NCI-H1436 treated with DMSO at 0.1 percent for 48 hours (cell line): ENCODE measurements at places on chromosomes 7 and 10.
A peak's percentile ranks its signal among the peaks of the same experiment; 100 is the strongest.

- DNase-seq, result no peak
Observed at GRCh38 chr10:71715860-71716259, 3.7 kb downstream of the C10orf105 start.

- no peak for DNase-seq
Observed at GRCh38 chr7:47456210-47456955, 125.5 kb downstream of the TNS3 start.

DNA sequence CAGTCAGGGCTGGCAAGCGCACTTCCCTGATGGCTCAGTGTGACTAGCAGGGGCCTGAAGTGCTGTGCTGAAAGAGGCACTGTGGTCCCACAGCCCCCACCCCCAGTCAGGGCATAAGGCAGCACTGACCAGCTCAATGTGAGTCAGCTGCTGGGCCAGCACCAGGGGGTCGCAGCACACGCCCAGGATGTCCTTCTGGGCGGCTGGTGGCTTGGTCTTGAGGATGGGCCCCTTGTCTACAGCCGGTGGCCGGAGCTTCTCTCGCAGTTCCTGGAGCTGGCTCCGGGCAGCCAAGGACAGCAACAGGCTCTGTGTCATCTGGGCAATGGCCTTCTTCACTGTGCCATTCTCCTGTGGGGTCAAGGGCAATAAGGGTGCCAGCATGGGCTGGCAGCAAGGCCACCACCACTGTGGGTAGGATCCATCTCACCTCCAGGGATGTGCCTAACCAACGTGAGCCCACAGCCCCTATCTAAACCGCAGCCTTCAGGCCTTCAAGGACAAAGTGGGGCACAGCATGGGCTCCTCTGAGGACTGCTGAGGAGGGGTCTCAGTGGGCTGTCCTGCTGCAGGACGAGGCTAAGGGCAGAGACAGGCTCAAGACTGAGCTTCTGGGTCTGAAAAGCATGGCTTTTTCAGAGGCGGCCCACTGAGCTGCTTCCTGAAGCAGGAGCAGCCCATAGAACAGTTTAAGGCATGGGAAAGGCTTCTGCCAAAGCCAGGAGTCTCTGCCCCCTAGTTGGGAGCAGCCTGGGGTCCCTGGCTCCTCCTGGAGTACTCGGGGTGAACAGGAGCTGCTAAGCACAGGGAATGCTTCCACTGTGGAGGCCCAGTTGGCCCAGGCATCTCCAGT, 62.5 kb downstream of the CSGALNACT2 start:
- DNase-seq, result no peak

DNA sequence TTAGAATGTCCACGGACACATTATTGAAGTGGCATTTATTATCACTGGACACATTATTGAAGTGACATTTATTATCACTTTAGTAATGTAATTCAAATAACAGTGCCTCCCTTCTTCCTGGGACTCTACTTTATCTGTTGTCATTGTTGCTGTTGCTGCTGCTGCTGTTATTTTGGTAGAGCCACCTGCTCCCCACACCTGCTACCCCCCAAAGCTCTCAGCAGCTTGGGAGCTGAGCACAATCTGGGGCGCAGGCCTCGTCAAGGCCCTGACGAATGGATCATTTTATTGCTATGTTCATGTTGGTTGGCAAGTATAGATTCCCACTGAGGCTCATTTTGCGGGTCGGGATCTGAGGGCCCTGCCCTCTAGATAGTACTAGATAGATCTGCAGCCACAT, 24.8 kb downstream of the FIGNL1 start:
- DNase-seq, result no peak

DNA sequence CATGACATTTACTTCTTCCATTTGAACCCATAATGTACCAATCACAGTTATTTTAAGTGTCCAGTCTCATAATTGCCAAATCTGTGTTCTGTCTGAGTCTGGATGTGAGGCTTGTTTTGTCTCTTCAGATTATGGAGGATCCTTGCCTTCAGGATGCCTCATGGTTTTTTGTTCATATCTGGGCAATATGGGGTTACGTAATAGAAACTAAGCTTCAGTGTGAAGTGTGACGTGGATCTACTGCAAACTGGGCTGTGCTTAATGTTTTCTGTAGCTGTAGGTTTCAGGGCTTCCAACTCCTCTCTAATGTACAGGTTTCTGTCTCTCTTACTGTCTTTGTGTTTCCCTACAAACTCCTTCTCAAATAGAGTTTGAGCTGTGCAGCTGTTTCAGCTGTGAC, 223.7 kb upstream of the ADARB2 start:
- no peak for DNase-seq

GRCh38 chr7:129017264-129017663, 37.6 kb downstream of the TNPO3 start:
- no peak for DNase-seq

DNA sequence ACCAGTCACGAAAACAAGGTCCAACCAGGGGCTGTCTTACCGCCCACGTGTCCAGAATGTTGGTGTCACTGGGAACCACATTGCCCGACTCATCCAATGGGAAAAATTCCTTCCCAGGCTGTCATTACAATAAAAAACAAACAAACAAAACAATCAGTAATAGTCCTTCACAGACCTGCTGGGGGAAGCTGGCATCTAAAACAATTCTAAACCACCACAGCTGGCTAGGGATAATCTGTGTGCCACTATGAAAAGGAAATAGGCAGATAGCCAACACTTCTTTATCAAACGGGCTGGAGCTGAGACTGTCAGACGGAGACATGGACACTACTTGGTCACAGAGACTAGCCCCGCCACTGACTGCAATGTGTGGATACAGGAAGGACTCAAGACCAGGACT, 9.2 kb downstream of the AKR1B1 start:
- no peak for DNase-seq

GRCh38 chr7:77444123-77444522, 28.0 kb upstream of the GSAP start:
- no peak for DNase-seq

DNA sequence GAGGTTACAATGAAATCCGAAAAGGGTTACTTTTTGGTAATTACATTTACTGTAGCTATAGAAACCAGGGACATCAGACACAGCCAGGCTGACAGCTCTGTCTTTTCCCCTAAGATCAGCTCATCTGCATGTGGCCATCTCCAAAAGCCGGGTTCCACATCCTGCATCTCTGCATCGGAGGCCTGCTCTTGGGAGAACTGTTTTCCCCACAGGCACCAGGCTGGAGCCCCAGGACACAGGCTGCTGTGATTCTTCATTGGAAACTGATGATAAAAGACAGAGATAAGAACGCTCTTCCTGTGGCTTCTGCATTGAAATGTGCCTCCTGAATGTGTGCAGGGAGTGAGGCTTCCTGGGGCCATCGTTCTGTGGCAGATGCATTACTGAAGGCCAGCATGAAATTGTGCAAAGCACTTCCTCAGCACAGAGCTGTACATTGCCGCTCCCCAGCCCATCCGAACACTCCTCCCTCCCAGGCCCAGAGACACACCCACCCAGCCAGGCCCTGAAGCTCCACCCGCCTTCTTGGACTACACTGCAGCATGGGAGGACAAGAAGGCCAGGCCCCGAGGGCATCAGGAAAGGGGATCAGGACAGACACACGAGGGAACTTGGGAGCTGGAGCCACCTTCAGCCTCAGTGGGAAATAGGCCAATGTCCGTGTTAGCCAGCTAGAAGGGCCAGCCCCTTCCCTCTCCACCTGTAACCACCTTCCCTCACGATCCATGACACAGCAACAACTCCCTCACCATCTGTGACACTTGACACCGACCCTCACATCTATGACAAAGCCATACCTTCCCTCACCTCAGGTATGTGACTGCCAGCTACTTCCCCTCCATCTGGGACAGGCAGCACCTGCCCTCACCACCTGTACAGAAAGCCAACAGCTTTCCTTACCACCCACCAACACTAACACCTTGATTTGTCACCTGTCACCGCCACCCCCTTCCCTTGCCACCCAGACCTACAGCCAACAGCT, 113.2 kb downstream of the GRID1 start:
- DNase-seq, result no peak

- DNase-seq, result no peak
Observed at GRCh38 chr7:123867225-123867624, 22.3 kb downstream of the HYAL4 start.

DNA sequence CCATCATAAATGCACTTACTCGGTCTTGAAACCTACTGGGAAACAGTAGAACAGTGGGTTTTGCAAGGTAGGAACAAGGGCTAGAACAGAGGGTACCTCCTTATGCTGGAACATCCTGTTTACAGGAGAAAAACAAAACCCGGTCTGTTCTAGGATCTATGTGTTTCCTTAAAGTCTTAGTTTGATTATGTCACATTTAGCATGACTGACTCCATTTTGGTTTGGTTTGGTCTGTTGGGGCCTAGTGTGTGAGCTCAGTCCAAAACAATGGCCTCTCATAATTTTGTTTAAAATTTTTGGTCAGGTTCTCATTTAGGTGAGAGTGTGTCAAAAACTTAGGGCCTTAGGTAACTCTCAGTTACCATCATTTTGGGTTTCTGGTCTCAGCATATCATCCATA, 96.3 kb upstream of the TRIM24 start:
- no peak for DNase-seq

- no peak for DNase-seq
Observed at GRCh38 chr7:111424768-111425167, 137.5 kb downstream of the IMMP2L start.

DNA sequence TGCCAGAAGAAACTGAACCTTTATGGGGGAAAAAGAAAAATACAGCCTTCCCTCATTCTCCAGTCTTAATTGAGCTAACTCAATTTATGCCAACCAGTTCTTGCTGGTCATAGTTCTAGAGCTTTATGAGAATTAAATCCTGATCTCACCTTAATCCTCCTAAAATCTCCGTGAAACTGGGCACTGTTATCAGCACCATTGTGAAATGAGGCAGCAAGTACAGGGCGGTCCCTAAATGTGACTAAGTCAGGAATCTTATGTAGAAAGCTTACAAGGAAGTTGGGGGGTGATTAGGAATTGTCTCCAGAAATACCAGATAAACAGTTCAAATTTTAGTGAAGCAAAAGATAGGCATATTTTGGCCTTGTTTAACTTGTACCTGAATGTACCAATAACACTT, 10.7 kb upstream of the INSYN2A start:
- DNase-seq, result no peak

DNA sequence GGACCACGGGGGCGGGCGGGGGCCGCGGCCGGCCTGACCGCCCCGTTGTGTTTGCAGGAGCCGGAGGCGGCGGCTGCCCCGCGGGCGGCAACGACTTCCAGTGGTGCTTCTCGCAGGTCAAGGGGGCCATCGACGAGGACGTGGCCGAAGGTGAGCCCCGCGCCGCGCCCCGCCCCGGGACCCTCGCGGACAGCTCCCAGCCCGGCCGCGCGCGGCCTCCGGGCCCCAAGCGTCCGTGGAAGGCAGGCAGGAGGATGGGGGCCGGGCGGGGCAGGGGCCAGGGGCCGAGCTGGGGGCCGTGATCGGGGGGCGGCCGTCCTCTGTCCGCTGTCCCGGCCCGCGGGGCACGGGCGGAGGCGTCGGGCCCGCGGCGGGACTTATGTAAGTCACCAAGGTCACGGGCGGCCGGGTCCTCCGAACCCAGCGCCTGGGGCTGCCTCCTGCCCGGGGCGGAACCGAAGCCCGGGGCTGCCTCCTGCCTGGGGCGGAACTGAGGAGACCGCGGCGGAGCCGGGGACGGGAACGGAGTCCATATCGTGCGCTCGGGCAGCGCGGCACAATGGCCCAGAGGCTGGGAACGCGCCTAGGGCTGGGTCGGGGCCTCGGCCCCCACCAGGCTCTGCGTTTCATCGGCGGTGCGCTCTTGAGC, 497 bp downstream of the PPP2R2D start:
- DNase-seq, result no peak

GRCh38 chr7:133275008-133275407, 22.1 kb downstream of the EXOC4 start:
- DNase-seq, result no peak

GRCh38 chr10:78579995-78580394, 488.8 kb upstream of the ZMIZ1 start:
- DNase-seq, result peak; percentile 15

DNA sequence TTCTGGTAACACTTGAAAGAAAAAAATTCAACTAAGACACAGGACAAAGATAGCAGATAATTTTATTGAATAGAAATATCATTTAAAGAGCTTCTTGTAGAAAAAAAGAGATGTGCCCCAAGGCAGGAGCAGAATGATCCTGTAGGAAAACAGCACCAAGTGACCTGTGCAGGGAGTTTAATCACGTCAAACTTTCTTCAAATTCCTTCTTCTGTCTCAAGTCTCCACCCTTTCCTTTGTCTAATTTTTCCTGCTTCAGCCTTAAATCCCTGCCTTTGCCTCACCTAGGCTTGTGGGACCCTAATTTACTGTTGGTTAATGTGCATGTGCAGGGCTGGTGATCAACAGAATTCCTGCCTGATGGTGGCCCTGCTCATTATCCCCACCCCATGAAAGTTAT, 481.4 kb downstream of the IPMK start:
- DNase-seq, result no peak

- no peak for DNase-seq
Observed at GRCh38 chr7:7739204-7740036, 21.0 kb upstream of the RPA3 start.

DNA sequence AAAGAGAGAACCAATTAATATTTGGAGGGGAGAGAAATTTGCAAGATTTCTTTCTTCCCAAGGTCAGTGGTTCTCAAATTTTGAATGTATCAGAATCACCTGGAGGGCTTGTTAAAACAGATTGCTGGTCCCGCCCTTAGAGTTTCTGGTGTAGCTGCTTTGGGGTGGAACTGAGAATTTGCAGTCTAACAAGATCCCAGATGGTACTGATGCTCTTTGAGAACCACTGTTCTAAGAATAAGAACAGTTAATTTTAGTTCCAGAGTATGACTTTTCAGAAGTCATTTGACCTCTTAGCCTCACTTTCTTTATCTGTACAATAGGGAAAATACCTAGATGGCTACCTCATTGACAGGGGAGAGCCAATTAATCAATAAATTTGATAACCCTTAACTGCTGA, 161.6 kb downstream of the PRKG1 start:
- no peak for DNase-seq

DNA sequence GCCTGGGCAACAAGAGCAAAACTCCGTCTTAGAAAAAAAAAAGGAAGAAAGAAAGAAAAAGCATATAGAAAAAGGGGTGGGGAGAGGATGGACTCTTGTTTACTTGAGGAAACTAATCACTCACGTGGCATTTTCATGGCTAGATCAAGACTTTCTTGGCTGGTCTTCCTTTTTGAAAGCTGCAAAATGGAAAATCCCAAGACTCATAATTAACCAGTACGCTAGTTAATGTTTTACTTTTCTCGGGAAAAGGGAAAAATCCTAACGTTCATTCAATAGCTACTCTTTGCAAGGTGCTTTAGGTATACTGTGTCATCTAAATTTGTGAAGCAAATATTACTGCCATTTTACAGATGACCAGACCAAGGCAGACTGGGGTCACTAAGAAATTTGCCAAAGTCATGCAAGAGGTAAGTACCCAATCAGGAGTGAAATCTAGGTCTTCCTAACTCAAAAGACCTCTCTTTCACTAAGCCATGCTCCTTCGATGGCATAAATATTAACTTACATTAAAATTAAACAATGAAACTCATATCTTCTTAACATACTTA, 24.4 kb downstream of the NAPEPLD start:
- DNase-seq, result no peak

DNA sequence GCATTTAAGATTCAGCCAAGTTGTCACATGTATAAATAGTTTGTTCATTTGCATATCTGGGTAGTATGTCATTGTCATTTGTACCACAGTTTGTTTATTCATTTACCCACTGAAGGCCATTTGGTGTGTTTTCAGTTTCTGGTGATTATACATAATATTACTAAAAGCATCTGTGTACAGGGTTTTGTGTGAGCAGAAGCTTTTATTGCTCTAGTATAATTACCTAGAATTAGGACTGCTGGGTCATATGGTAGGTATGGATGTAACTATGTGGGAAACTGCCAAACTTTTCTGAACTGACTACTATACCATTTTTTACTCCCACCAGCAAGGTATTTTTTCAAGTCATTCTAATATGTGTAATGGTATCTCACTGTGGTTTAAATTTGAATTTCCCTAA, 584.0 kb upstream of the GHITM start:
- no peak for DNase-seq
